ENCODE measurements at places on chromosomes 2 and 18.

- no peak for DNase-seq
These were observed 37.0 kb upstream of the CTDP1 start for GRCh38 chr18:79642626-79643025.

DNA sequence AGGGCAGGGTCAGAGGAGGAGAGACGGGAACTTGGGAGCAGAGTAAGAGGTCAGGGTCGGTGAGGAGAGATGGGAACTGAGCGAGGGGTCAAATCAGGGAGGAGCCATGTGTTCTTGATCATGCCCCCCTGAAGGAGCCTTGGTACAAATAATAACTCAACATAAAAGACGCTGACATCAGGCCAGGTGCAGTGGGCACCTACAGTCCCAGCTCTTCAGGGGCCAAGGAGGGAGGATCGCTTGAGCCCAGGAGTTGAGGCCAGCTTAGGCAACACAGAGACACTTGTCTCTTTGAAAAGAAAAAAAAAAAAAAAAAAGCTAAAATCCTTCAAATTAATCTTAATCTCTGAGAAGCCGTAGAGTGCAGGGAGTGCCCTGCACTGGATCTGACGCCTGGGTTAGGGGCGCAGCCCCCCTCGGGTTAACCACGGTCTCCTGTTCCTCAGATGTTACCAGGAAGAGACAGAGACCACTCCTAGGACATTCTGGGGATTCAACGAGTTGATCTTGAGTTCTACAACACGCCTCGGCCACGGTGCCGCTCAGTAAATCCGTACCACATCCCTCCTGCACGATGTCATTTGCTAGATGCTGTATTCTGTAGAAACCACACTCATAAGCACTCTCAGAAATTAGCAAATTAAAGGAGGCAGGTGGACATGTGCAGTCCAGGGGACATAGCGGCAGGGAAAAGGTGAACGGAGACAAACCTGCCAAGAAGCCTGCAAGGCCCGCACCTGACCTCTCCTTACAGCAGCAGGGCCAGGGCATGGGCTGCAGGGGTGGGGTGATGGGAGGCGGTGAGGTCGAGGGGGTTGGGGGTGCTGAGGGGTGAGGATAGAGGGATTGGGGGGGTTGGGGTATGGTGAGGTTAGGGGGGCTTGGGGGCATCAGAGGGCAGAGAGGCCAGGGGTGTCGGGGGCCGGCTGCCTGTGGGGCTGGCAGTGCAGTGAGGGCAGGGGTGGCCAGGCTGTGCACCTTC, 29.2 kb downstream of the SLC66A2 start:
- DNase-seq: peak; percentile 48

DNA sequence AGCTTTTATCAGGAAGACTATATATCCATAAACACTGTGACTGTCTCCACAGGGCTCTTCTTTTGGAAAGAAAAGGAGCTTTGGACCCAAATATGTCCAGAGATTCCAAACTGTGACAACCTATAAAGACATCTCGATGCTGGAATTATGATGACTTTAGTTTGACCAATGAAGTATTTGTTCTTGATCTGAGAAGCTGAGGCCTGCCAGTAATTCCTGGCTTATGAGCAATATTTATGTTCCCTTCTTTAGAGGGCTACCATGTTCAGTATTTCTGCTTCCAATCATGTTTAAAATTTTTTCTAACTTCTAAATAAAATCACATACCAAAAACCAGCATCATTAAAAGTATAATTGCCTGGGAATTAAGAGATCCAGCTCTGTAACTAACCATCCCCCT, 41.1 kb downstream of the FEZ2 start:
- no peak for DNase-seq

DNA sequence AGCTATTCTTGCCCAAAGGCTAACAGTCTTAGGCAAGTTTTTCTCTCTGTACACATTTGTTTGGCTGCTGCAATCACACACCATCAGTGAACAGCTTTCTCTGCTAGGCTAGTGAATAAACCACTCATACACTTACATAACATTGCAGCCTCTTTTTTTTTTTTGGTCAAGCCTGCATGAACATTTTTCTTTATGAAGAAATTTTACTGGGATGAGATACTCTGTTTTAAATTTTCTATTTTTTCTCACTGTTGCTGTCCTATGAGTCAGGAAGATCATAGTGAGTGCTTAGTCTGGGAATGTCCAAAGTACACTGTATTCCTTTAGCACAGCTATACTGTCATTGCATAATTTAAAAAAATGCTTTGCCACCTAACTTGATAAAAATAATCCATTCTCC, 58.5 kb downstream of the ROCK1 start:
- DNase-seq: no peak

DNA sequence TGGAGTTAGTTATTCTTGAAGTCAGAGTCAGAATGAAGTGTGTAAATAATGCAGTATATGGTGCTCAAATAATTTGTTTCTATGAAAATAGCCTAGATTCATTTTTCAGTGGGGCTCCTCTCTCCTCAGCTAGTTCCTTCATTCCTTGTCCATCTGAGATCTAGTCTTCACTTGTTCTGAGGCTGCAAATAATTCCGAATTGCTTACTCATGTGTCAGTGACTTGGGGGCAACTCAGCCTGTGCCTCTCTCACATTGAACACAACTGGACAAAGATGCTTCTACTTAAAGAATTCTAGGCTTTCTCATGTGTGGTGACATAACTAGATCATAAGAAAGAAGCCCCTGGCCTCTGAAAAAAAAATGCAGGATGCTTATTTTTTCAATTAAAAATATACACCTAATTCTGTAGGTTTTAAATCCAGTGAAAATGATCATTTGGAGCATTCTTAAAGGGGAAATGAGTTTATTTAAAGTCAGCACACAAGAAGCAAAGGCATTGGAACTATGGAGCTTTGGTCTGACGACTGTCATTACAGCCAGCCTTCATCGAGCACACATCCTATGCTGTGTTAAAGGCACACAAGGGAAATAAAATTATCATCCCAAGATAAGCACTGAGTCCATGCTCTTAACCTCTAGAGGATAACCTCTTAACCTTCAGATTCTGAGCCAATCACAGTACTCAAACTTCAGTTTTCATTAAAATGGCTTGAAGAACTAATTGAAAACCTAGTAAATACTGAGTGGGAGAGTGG, 24.8 kb upstream of the SCN7A start:
- no peak for DNase-seq

DNA sequence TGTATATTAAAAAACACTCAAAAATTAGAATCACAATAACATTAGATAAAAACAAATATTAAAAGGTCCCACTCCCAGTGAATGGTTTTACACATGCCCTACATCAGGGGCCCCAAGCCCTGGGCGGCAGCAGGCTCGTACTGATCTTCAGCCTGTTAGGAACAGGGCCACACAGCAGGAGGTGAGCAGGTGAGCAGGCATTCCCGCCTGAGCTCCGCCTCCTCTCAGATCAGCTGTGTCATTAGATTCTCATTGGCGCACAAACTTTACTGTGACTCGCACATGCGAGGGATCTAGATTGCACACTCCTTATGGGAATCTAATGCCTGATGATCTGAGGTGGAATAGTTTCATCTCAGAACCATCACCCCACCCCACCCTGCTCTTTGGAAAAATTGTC, 74.2 kb downstream of the MBD2 start:
- DNase-seq: no peak

GRCh38 chr2:111127351-111127750, 6.6 kb downstream of the BCL2L11 start:
- DNase-seq: no peak

DNA sequence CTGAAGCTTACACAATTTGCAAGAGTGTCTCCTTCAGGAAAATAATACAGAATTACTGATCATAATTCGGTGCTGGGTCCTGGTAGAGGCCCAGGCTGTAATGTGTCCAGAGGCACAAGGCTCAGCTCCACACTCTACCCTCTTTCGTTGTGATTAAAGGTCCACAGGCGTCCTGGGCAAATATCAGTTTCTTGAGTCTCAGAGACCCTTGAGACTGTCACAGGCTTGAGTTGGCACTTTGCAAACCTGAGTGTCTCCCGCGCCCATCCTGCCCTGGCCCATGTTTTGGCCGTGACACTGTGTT, 46.9 kb upstream of the SMAD7 start:
- no peak for DNase-seq

DNA sequence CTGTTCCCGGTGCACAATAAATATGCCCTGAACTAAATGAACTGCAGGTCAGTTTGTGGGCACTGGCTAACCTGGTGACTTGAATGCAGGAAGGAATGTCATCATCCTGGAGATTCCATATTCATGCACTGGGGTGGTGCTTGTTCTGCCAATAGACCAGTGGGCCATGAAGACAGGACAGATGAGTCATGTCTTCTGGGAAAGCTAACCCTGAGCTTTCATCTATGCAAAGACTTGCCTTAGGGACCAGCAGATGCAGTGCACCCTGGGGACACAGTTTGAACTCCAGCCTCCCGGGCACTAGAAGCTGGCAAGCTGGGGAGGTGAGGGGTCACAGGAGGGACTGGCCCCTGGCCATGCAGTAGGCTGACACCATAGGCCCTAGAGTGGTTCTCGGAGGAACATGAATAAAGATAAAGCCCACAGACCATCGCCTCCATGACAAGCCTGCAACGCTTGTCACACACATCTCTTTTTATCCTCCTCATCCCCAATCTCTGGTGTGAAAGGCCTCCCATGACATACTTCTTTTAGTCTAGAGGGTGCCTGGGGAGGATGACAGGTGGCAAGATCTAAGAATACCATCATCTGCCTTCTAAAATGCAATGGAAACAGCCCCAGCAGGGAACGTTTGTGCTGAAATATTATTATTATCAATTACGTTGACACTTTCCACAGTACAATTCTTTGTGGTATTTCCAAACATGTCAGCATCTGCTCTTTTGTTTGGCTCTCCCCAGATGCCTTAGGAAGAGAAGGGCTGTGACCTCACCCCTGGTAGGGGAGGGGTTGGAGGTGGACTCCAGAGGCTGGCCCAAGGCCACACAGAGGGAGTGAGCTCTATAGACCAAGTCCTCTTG, 267.4 kb upstream of the RAB6C start:
- DNase-seq: peak; percentile 15

- no peak for DNase-seq
These were observed 7.4 kb downstream of the PTRHD1 start for GRCh38 chr2:24785671-24786321.

DNA sequence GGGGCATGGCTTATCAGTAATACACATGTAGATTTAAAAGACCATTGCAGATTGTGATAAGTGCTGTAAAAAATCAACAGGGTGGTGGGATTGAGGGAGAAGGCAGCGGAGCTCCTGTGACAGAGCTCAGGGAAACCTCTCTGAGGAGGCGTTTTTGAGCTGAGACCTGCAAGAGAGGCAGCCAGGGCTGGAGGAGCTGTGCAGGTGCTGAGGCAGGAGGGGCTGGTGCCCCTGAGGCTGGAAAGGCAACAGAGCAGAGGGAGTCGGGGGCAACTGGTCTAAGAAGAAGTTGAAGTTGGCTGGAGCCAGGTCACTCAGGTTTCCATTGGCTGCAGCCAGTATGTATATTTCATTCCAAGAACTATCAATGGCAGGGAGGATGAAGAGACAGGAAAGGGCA, 47.6 kb downstream of the KLHL29 start:
- DNase-seq: peak; percentile 42

- DNase-seq: no peak
These were observed 78.5 kb downstream of the PTPN4 start for GRCh38 chr2:119838179-119838578.

DNA sequence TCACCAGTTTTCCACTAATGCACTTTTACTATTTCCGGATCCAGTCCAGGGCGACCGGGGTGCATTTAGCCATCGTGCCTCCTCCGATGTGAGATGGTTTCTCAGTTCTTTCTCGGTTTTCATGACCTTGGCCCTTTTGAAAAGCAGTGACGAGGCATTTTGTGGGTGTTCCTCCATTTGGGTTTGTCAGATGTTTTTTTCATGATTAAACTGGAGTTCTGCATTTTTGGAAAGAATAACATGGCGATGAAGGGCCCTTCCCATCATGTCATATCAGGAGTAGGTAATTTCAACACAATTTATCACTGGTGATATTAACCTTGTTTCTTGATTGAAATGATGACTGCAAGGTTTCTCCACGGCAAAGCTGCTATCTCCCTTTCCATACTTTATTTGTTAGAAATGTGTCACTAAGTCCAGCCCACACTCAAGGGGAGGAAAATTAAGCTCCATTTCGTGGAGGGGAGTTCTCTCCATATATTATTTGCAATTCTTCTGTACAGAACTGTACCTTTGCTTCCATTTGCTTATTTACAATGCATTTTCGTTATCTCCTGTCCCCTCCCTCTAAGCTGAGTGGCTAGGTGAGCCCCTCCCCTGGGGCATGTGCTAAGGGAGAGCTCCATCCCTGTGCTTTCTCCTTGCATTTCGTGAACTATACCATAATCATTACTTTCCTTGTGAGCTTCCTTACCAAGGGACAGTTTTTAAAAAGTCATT, 8.9 kb upstream of the KLF11 start:
- DNase-seq: no peak

DNA sequence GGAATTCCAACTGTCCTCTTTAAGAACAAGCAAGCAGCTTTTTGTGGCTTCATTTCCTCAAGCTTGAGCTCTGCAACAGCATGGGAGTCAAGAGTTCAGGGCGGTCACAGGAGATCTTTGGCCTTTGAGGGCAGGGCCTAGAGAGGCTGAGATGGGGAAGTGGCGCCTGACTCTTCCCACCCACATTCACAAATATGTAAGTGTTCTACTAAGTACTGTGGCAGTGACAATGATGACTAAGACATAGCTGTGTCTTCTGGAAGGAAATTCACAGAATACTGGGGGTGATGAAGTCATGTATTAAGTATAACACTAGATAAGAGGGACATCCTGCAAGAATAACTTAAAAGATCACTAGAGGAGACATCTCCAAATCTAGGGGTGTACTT, 15.0 kb downstream of the RND3 start:
- no peak for DNase-seq

DNA sequence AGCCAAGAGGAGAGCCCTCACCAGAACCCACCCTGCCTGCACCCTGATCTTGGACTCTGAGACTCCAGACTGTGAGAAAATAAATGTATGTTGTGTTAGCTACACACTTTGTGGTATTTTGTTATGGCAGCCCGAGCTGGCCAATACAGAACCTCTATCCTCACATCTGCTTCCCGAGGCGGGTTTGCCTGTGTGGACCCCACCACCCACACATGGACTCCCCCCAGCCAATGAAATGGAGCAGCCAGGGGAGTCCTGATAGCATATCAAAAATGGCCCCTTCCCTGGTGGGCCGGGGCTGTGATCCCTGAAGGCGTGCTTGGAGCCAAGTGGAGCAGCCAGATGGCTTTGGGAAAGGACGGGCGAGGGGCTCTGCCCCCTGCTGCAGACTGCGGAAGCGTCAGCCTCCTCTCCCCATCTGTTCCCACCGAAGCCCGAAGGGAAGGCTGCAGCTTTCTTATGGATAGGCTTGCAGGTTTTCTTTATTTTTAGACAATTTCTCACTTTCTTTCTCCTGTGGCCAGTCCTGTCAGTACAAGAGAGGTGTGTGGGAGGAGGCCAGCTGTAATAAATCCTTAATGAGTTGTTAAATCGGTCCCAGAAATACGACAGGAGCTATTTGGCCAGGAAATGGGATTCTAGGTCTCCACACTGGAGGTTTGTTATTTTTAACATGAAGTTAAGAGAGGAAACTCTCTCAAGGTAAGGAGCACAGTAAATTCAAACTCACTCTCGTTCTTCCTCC, 34.4 kb downstream of the TEX51 start:
- DNase-seq: no peak
